ENCODE measurements at places on chromosomes 6 and 20.
A peak's percentile ranks its signal among the peaks of the same experiment; 100 is the strongest.

- DNase-seq = no peak
These were observed 2.4 kb upstream of the EIF6 start for GRCh38 chr20:35286899-35287508.

DNA sequence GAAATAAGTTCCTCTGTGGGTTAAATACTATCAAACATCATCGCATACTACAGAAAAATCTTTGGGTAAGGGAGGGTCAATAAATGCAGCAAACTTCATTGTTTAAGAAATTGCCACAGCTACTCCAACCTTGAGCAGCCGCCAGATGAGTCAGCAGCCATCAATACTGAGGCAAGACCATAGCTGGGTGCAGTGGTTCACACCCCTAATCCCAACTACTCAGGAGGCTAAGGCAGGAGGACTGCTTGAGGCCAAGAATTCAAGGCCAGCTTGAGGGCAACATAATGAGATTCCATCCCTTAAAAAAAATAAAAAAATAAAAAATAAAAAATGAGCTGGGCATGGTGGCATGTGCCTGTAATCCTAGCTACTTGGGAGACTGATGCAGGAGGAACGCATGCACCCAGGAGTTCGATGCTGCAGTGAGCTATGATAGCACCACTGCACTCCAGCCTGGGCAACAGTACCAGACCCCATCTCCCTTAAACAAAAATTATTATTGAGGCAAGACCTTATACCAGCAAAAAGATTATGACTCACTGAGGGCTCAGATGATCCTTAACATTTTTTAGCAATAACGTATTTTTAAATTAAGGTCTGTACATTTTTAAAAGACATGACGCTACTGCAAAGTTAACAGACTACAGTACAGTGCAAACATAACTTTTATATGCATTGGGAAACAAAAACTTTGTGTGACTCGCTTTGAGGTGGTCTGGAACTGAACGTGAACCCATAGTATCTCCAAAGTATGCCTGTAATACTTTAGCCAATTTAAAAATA lies 8.8 kb downstream of the SRPK1 start:
- no peak for DNase-seq

- peak; percentile 19 for DNase-seq
These were observed 10.4 kb upstream of the VNN2 start for GRCh38 chr6:132768051-132768517.

- no peak for DNase-seq
These were observed 122.9 kb downstream of the ZMYND8 start for GRCh38 chr20:47233333-47234188.

DNA sequence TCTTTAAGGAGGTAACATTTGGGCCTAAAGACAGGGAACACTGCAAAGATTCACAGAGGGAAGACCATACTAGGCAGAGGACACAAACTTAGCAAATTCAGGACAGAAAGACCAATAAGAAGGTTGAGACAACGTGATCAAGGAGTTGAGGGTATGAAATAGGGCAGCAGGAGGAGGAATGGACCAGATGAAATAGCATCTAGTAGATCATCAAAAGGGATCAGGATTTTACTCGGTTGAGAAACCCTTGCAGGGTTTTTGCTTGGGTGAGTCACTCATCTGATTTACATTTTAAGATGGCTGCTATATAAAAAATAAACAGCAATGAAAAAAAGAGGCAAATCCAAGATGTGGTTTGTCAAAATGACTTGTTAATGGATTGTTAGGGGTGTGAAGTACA lies 4.7 kb downstream of the BCLAF1 start:
- DNase-seq = peak; percentile 66

DNA sequence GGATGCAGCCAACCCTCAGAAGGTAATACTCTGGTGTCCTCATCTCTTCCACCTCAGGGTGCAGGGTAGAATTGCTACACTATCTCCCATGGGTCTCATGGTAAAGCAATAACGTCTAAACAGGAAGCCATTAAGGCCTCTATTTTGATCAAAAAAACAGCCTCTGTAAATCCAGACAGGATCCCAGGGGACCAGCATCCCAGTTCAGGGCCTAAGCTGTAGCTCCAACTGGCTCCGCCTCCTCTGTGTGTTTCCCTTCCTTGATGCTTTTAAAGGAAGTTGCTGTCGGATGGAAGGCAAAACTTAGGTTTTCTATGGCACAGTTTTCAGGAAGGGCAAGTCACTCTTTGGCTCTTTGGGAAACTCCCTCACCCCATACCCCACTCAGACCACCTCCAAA lies 222.0 kb downstream of the MAFB start:
- DNase-seq = no peak

DNA sequence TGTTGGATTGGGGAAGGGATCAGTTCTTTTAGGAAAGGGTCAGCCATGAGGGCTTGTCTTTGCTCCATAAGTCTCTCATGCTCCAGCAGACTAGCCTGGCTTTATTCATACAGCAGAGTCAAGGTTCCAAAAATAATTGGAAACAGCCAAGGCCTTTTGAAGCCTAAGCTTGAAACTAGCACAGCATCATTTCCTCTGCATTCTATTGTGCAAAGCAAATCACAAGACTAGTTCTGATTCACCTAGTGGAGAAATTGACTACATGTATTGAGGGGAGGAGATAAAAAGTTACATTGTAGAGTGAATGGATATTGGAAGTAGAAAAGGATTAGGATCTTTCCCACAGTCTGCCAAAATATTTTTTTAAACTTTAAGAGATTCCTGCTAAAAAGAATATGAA lies 159.3 kb upstream of the PLCB4 start:
- no peak for DNase-seq

- no peak for DNase-seq
These were observed 1.5 kb upstream of the ADNP start for GRCh38 chr20:50932691-50933280.

DNA sequence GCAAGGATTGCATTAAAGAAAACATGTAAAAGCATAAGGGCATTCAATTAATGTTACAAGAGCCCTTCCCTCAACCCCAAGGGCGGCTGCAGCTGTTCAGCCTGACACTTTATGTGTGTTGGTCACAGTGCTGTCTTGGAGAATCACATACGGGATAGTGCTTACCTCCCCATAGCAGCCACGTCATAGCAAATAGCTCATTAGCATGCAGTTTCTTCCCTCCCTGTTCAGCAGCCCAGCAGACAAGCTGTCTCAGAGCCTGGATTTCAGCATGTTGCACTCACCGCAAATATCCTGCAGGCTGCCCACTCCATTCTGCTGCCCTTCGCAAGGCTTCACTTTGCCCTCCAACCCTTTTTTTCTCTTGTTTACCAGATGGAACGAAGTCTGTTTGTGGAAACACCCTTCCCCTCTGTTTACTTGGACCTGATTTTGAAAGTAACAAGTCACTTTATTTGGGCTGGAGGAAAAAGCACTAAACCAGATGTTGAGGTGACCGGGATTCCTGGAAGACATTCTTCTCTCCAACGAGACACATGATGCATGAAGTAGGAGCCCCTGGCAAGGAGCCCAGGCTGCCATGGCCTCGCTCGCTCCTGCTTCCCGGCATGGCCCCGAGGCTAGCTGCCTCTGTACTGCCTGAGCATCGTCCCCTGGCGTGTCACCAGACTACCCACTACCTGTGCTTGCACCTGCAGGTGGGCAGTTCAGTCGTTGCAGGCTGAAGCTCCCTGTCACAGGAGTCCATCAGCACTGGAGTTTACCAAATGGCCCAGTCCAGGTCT lies 151.6 kb upstream of the GMDS start:
- DNase-seq = no peak

DNA sequence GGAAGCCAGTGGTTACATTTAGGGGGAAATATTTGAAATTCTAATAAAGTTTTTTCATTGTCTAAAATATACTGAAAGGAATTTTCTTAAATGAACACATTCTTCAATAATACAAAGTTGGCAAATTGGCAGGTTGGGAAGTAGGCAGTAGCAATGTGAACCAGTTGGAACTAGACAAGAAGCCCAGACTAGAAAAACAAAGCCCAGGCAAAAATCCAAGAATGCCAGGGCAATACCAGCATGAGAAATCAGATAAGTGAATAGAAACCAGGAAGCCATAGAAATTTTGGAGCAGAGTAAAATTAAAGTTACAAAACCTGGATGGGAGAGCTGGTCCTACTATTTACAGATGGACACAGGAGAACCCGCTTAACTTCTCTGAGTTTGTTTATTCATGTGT lies 52.2 kb downstream of the TPBG start:
- no peak for DNase-seq

GRCh38 chr20:51409192-51409880 lies 133.2 kb downstream of the NFATC2 start:
- DNase-seq = no peak

GRCh38 chr6:44133003-44133931 lies 5.9 kb downstream of the TMEM63B start:
- DNase-seq = peak; percentile 30

- DNase-seq = no peak
These were observed 147.8 kb upstream of the CDH4 start for GRCh38 chr20:61104232-61104631.

- DNase-seq = peak; percentile 70
These were observed 600 bp downstream of the SEC63 start for GRCh38 chr6:107957308-107957908.

- DNase-seq = no peak
These were observed 45.1 kb downstream of the MTHFD1L start for GRCh38 chr6:150910561-150910960.

- DNase-seq = no peak
These were observed 44.4 kb downstream of the ZMYND8 start for GRCh38 chr20:47311967-47312681.

DNA sequence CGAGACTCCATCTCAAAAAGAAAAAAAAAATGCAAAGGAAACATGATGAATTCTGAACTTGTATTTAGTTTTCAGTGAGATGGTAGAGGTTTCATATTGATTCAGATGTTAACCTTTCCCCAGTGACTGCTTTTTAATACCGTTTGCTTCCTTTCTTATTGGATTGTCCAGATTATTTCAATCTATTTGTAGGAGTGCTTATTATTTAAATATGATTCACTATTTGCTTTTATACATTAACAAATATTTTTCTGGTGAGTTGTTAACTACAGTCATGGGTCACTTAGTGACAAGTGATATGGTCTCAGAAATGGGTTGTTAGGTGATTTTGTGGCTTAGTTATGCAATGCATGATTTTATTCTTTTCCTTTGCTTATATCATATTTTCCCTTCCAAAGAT lies 8.4 kb downstream of the PI3 start:
- DNase-seq = peak; percentile 19

- no peak for DNase-seq
These were observed 627.6 kb downstream of the HTR1B start for GRCh38 chr6:76835695-76836094.

DNA sequence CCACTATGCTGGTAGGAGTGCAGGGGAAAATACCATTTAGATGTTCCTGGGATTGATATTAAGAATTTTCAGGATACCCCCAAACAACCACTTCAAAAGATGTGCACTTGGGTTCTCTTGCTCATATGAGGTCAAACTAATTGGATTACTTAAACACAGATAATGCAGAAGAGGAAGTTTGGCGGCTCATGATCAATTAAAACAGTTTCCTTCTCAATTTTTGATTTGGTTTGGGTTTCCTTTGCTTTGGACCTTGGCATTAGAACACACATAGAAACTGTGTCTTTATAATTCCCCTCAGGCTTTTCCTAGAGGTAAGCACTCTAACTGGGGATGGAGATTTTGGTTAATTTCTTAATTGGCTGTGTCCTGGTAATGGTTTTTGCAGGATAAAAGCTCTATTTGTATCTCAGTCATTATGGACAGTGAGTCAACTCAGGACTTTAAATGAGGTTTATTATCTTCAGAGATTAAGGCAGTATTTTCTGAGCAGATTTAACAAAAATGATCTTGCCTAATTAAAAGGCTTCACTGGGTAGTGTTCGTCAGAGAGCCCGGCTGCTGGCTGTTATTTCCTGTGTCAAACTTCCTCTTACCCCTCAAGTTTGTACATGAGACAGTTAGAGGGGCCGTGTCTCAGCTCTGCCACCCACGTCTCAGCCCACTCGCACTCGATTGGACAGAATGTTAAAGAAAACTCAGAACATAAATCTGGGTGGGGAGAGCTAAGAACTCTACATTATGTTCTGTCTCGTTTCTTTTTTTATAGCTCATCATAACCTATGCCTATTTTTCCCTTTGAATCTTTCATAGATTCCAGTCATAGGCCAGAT lies 50.3 kb upstream of the PREP start:
- DNase-seq = no peak

DNA sequence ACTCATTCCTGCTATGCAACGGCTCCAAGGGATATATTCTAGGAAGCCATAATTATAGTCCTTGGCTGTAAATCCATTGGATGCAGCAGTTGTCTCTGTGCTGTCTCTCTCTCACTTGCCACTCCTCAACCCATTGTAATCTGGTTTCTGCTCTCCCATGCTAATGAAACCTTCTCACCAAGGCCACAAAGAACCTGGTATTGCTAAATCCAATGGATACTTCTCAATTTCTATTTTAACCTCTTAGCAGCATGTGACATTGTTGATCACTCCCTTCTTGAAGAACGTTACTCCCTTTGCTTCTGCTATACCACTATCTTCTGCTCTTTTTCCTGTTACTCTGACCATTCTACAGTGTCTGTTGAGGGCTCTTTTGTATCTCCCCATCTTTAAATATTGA lies 39.8 kb upstream of the GCLC start:
- DNase-seq = no peak

DNA sequence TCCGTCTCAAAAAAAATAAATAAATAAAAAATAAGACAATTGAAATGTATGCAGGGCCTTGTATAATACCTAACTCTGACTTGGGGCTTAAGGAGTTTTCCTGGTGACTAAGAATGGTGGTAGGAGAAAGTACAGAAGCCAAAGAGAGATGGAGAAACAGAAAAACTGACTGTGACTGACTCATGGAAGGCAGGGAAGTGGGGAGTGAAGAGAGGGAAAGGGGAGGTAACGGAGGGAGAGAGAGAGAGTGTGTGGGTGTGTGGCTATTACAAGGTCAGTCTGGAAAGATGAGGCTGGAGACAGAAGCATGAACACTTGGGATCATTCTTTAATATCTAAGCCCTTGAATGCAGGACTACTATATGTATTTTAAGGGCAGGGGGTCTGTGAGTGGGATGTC lies 38.5 kb downstream of the SNRNP48 start:
- no peak for DNase-seq

GRCh38 chr20:3839328-3839727 lies 7.3 kb upstream of the MAVS start:
- no peak for DNase-seq

DNA sequence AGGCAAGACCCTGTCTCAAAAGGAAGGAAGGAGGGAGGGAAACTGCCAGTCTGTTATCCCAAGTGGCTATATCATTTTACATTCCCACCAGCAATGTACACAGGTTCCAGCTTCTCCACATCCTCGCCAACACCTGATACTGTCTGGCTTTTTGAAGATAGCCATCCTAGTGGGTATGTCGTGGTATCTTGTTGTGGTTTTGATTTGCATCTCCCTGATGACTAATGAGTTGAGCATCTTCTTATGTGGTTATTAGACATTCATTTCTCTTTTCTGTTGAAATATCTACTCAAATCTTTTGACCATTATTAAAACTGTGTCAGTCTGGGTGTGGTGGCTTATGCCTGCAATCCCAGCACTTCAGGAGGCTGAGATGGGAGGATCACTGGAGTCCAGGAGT lies 47.9 kb upstream of the ARID1B start:
- DNase-seq = peak; percentile 21

DNA sequence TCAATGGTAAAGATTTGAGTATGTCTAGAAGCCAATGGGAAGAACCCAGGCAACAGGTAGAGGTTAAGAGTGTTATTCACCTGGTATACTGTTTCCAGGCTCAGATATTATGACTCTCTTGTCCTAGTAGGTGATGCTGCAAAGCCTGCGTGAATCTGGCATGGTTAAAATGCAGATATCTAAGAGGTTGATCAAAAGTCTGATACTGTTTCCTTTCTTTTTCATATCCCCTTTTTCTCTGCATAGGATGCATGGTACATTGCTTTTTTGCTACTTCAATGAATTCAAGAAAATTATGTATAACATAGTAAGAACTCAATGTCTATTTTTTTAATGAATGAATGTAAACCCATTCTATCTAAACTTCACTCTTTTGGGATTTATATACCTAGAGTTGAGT lies 284.3 kb upstream of the KHDRBS2 start:
- DNase-seq = no peak

All from RKO (cell line).